ENCODE measurements at places on chromosomes 1 and 21.

DNA sequence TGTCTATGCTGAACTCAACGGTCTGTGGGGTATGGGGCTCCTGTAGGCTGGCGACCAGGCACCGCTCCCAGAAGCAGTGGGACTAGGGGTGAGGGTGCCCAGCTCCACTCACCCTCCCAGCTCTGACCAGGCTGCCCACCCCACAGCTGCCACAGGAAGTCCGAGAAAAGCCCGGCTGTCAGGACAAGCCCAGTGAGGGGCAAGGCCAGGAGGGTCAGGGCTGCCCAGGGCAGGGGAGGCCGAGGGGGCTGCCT lies 3.5 kb upstream of the TMEM52 start:
- H3K4me3 ChIP-seq: no peak overlapping the region
- peaks cover 5% of the 10 kb centered on the region for H3K4me1 ChIP-seq
- H3K27me3 ChIP-seq: no peaks in the 10 kb centered on the region
- no peaks in the 10 kb centered on the region for H3K36me3 ChIP-seq
- no peak overlapping the region for H3K27ac ChIP-seq

DNA sequence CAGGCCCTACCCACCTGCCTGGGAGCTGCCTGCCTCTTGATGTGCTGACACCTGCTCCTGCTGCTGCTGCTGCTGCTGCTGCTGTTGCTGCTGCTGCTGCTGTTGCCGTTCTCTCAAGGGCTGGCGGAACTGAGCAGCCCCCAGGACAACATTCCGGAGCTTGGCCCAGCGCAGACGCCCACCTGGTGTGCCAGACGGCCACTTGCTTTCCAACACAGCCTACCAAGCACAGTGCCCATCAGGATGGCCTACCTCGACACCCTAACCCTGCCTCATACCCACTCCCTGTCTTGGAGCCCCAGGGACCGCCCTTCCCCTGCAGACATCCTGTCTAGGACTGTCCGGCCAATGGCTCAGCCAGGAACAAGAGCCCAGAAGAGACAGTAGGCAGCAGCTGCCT lies 11.8 kb downstream of the DENND4B start:
- H3K27ac ChIP-seq: no peak overlapping the region
- no peak for DNase-seq
- peaks cover 45% of the 10 kb centered on the region for H3K36me3 ChIP-seq
- no peak overlapping the region for H3K4me3 ChIP-seq
- H3K27me3 ChIP-seq: no peaks in the 10 kb centered on the region

DNA sequence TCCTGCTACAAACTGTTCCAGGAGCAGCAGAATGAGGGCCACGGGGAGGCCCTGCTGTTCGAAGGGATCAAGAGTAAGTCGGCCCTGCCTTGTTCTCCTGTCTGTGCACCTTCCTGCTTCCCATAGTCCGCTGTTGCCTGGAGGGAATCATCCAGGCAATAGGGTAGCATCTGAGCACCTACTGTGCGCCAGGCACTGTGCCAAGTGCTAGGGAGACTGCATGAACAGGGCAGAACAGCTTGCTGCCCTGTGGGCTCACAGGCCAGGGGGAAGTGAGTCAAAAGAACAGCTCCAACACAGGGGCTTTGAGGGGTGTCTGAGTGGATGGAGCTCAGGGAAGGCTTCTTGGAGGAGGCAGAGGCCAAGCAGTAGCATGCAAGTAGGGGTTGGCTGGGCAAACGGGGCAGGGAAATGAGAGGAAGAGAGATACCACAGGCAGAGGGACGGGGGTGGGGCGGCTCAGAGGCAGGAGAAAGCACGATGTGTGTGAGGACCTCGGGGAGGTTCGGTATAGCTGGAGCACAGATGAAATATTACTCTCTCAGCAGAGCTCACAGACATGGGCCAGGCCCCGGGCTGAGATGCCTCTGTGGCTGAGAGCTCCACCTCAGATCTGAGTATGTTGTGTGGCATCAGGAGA lies 15.5 kb upstream of the PADI6 start:
- H3K36me3 ChIP-seq: no peaks in the 10 kb centered on the region
- H3K4me1 ChIP-seq: peaks cover 3% of the 10 kb centered on the region
- H3K27ac ChIP-seq: no peak overlapping the region
- H3K27me3 ChIP-seq: no peaks in the 10 kb centered on the region
- DNase-seq: no peak
- no peak overlapping the region for H3K4me3 ChIP-seq

- no peaks in the 10 kb centered on the region for H3K36me3 ChIP-seq
- DNase-seq: no peak
- H3K27ac ChIP-seq: no peak overlapping the region
- no peaks in the 10 kb centered on the region for H3K27me3 ChIP-seq
- H3K4me1 ChIP-seq: peaks cover 1% of the 10 kb centered on the region
These were observed 121.7 kb downstream of the ADGRL4 start for GRCh38 chr1:78884685-78885452.

GRCh38 chr1:194710671-194711070 lies 1524.3 kb upstream of the B3GALT2 start:
- no peaks in the 10 kb centered on the region for H3K27me3 ChIP-seq
- no peak overlapping the region for H3K4me3 ChIP-seq
- no peak for DNase-seq
- H3K36me3 ChIP-seq: no peaks in the 10 kb centered on the region
- no peaks in the 10 kb centered on the region for H3K4me1 ChIP-seq

- no peak overlapping the region for H3K27ac ChIP-seq
- no peak overlapping the region for H3K4me3 ChIP-seq
- H3K4me1 ChIP-seq: peaks cover 5% of the 10 kb centered on the region
- no peaks in the 10 kb centered on the region for H3K27me3 ChIP-seq
- DNase-seq: no peak
These were observed 99.5 kb upstream of the IGSF21 start for GRCh38 chr1:18008081-18008480.

DNA sequence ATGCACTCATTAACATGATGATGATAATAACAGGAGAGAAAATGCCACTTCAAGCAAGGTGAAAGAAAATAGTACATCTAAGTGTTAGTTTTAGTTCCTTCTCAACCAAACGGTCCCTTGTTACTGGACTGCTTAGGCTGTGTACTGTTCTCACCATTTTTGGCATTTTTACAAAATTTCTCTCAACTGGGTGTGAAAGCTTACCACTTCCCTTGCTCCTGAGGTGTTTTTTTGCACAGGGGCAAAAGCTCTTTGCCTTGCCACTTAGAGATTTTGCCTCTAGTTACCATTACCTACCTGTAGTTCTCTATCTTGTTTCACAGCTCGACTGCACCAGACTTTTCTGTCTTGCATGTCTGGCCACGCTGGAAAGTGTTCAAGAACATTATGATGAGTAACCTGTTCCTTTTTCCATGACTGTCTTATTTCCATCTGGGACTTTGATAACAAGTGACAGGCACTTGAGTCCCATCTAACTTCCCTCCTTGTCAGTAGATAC lies 10.7 kb downstream of the NEK7 start:
- H3K27ac ChIP-seq: no peak overlapping the region
- peaks cover 2% of the 10 kb centered on the region for H3K4me1 ChIP-seq
- no peaks in the 10 kb centered on the region for H3K27me3 ChIP-seq
- H3K36me3 ChIP-seq: no peaks in the 10 kb centered on the region
